Activated CD4-positive, alpha-beta T cell treated with anti-CD3 and anti-CD28 coated beads for 24 hours (primary cell): ENCODE measurements at places on chromosomes 1 and 21.

DNA sequence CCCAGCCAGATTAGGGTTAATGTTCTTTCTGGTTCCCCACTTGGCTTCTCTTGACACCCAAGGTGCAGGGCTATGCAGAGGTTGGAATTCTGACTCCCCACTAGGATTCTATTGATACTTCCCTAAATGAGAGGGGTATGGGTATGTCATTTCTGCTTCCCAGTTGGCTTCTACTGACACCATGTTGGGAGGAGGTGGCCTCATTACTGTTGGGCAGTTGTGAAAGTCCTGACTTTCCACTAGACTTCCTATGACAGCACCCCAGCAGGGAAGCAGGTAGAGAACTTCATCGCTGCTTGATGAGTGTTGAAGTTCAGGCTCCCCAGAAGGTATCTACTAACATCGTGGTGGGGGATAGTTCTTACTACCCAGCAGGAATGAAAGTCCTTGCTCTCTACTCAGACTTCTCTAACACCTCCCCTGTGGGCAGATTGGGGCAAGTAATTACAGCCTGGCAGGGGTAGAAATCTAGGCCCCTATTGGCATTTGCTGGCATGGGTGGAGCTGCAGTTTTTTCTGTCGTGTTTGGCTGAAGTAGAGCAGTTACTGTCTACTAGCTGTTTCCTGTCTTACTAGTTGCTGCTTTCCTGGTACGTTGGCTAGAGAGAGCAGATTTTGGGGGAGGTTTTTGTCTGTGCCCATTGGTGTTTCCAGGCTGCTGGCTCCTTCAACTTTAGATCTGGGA, 41.5 kb downstream of the ZYG11B start:
- no peak for DNase-seq

GRCh38 chr21:27157097-27157496, 190.2 kb upstream of the ADAMTS5 start:
- DNase-seq: no peak

DNA sequence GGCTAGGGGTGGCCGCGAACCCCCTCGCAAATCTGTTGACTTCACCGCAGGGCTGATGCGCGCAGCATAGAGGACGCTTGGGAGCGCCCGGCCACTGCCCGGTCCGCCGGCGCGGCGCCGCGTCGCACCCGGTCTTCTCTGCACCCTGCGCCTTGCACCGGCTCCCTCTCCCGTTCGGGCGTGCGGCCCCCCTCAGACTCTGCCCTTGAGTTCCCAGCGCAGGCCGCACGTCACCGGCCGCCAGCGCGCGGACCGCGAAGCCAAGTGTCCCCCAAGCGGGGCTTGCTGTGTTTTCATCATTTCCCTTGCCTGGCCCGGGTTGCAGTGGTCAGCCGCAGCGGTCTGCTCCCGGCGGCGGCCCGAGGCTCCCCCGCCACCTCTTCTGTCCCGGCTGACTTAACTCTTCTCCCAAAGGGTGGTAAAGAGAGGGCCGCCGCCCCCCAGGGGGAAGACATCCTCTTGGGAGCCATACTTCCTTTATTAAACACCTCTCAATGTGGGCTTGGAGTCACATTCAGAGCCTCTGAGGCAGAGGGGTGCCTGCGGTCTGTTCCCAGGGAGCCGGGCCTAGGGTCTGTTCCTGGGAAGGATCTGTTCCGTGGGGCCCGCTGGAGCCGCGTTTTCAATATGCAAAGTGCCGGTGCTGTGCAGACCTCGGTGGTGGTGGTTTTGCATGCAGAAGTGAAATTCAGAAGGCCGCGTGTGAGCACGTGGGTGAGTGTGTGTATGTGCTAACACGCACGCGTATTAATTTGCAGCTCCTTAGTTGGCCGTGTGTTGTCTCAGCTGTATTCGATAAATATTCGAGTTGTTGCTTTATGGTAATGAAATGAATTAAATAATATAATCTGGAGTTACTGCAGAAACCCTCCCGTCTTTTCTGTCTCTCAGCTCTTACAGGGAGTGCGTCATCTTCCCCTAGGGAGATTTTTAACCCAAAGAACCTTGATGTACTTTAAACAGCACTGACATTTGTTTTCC, 17.6 kb downstream of the PBX1 start:
- no peak for DNase-seq

GRCh38 chr21:44895859-44896258, 22.4 kb upstream of the PTTG1IP start:
- no peak for DNase-seq

DNA sequence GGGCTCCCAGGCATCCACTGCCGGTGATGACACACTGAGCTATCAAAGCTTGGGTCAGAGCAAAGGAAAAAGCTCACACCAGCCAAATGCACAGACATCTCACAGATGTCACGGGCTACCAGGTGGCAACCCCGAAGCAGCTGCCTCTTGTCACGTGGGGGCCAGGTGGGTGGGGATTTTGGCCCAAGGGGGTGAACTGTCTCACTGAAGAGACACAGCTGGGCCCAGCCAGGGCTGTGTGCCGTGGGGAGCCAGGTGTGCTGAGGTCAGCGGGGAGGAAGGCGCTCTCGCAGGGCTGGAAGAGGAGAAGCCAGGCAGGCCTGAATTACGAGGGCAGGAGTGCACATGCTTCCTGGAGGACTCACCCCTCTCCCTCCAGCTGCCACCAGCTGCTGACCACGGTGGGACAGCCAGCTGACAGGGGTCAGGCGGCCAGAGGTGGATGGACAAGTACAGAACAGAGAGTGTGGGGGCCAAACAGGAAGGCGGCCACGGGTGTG, 32.4 kb downstream of the KCNN3 start:
- DNase-seq: no peak

GRCh38 chr1:223752721-223753515, 40.6 kb downstream of the CAPN2 start:
- no peak for DNase-seq
